Neural crest cell (in vitro differentiated cells): ENCODE measurements at places on chromosomes 13 and 19.

DNA sequence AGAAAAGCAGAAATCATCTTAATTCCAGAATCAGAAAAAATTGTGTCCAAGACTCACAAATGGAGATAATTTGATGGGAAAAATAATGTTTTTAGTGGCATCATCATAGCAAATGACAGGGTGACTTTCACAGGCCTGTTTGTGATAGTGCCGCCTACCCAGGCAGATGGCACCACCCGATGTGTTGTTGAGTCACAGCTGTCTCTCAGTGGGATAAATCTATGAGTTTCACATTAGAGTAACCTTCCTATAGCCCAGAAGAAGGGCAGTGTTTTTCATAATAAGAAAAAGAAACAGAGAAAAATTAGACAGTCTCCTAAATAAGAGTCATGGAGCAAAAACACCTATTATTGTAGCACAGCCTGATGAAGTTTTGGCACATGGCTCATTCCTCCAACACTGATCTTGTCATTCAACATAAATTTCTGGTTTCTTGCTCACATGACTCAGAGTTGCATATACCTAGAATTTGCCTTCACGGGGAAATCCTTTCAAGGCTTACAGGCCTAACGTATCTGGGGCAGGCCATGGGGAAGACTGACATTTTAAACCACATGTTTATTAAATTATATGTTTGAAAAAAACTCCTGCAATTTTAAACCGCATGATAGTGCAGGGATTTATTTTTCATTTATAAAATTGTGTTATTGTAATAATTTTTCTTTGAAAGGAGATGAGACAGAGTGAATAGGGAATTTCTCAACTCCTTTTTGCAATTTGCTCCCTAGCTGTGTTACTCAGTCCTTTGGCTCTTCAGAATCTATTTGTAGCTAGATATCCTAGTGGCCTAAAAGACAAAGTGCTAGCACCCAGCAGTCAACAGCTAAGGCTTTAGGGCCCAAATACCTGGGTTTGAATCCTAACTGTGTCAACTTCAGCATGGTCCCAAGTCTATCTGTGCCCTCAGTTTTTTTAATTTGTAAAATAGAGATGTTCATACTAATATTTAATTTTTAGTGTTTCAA is 393.7 kb downstream of the NDFIP2 start:
- no peak overlapping the region for H3K4me3 ChIP-seq
- H3K4me1 ChIP-seq = peaks cover 26% of the 10 kb centered on the region
- no peak for DNase-seq
- peaks cover 3% of the 10 kb centered on the region for H3K36me3 ChIP-seq
- H3K27ac ChIP-seq = no peak overlapping the region

DNA sequence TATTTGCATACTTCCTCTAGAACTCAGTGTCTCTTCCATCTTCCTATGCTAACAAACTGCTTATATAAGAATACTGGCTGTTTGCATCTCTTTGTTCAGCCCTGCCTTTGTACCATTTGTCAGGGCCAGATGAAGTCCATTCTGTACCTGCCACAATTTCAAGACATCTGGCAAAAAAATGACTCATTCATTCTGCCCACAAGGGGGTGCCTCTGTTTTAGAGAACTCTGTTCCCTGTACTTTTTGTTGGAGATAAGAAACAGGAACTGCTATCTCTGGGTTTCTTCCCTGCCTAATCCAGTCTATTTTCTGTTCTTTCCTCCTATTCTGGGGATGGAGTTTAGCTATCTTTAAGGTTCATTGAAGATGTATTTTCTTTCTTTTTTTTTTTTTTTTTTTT is 23.0 kb downstream of the ZNF568 start:
- H3K36me3 ChIP-seq = peaks cover 67% of the 10 kb centered on the region
- H3K27me3 ChIP-seq = no peaks in the 10 kb centered on the region
- H3K4me1 ChIP-seq = no peaks in the 10 kb centered on the region

DNA sequence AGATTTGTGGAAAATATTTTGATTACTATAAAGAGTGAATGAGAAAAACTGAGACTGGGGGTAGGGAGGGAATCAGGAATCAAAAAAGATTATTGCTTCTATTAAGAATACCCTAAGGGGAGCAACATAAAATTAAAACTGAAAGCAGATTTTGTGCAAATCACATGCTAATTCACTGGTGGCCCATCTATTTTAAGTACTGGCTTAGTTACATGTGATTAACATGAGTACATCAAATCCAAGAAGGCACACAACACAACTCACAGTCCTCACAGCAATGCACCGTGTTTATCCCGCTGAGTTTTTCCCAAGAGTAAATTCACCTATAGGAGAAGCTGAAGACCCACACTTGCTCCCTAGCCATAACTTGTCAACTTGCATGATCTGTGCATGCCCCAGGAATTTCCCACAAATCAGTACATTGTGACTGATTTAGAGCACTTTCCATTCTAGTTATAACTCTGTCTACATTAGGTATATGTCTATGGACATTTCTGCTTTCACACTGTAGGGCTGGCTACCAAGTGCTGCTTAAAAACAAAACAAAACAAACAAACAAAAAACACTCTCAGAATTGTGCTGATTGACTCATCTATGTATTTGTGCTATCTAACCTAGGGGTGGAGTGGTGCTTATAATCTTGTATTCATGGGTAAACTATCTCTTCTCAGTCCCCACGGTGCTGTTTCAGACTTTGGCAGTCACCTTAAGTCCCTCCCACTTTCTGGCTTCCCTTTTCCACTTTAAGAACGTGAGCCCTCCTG is 24.3 kb downstream of the AMER2 start:
- no peak overlapping the region for H3K27ac ChIP-seq
- no peaks in the 10 kb centered on the region for H3K4me1 ChIP-seq
- peaks cover 18% of the 10 kb centered on the region for H3K27me3 ChIP-seq
- H3K36me3 ChIP-seq = no peaks in the 10 kb centered on the region
- no peak overlapping the region for H3K4me3 ChIP-seq
- DNase-seq = no peak

DNA sequence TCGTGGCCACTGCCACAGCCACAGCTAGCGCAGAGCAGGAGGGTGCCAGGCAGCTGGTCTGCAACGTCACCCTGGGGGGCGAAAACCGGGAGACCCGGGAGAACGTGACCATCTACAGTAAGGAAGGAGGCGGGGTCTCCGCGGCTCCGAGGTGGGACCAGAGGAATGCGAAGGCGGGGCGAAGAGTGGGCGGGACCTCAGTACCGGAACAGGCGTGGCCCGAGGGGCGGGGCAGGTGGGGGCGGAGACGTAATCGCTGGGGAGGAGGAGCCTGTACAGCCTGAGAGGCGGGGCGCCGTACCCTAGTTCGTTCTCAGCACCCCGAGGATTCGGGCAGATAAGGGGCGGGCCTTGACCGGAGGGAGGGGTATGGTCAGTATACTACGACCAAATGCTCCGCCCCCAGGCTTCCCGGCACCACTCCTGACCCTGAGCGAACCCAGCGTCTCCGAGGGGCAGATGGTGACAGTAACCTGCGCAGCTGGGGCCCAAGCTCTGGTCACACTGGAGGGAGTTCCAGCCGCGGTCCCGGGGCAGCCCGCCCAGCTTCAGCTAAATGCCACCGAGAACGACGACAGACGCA is 2.5 kb downstream of the ICAM5 start:
- H3K4me1 ChIP-seq = peaks cover 27% of the 10 kb centered on the region
- H3K36me3 ChIP-seq = no peaks in the 10 kb centered on the region

DNA sequence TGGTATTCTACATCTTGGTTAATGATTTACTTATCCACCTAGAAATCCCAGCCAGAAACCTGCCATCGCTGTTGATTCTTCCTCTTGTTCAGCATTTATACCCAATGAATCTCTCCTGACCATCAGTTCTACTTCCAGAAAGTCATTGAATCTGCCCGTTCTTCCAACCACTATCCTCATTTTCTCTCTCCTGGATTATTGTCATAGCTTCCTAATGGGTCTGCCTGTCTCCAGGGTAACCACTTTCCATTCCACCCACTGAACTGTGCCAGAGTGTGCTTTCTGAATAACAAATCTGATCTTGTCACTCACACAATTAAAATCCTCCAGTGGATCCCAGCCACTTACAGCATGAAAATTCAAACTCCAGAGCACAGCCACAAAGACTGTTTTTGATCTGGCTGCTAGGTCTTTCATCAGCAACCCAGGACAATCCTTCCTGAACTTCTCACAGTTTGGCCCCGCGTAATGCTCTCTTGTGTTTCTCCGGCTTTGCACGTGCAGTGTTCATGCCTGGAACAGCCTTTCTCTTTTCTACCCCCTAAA is 330.6 kb downstream of the SPRY2 start:
- no peak for DNase-seq
- H3K36me3 ChIP-seq = no peaks in the 10 kb centered on the region
- no peak overlapping the region for H3K4me3 ChIP-seq
- H3K27me3 ChIP-seq = no peaks in the 10 kb centered on the region
- no peak overlapping the region for H3K27ac ChIP-seq
